ENCODE measurements at places on chromosomes 3 and 15.

- DNase-seq, result peak; percentile 46
Measured at GRCh38 chr3:193788189-193788991, 195.4 kb downstream of the OPA1 start.

DNA sequence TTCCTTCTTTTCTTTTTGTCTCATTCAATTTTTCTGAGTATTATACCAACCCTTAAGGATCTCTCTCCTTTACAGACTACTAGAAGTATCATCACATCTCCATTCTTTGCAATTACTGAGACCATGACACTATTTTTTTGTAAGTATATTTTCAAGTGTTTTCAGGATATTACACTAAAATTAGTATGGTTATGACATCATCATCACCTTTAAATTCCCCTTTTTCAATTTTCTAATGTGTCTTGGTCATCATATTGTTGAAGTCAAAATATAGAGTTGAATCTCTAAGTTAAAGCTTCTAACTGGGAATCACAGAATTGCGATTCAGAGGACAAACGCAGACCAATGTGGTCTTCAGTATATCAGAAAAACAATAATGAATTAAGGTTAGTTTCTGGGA, 1475.1 kb downstream of the OTOL1 start:
- no peak for DNase-seq

DNA sequence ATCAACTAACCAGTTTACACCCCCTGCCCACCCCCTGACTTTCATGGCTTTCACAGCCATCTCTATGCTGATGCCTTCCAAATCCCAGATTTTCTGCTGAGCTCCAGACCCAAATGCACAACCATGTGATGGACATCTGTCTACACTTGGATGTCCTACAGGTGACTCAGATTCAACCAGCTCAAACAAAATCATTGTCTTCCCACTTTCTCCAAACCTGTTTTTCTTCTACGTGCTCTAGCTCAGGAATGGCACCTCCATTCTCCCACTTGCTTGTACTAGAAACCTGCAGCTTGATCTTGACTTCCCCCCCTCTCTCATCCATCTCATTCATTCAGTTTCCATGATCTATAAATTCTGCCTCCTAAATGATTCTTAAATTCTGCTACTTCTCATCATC, 34.1 kb upstream of the RARRES1 start:
- no peak for DNase-seq

DNA sequence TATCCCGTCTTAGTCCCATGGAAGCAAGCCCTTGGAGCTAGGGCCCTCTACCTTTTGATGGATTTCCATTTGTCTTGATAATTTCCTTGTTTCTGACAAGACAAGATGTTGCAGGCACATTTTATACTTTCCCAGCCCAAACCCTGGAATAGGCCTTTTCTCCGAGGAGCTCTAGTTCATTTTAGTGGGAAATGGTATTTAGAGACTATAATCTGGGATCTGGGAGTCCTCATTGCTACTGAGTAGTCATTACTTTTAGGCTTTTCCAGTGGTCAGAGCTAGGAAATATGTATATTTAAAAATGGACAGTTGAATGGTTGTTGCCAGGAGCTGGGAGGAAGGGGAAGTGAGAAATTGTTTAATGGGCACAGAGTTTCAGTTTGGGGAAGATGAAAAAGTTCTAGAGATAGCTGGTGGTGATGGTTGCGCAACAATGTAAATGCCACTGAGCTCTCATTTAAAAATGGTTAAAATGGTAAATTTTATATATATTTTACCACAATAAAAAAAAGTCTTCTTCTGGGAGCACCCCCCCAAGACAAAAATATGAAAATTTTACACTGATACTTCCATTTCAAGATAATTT, 31.6 kb downstream of the MLH1 start:
- peak; percentile 86 for DNase-seq

DNA sequence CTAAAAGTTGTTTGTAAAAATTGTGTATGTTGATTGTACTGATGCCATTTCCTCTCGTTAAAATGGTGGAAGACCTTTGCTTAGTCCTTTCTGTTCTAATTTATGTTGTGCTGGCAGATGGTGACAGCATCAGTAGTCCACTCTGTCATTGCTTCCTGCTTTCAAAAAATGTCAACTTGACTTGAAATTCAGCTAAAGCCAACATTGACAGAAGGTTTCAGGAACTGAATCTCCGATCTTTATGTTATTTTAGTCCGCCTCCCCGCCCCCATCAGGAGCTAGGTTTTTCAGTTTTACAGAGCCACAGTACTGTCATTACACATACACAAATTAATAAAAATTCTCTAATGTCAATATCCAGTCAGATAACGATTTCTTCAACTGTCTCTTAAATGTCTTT, 1.5 kb downstream of the CEP63 start:
- DNase-seq, result peak; percentile 91

GRCh38 chr3:126013751-126014156, 44.8 kb downstream of the ROPN1B start:
- no peak for DNase-seq

GRCh38 chr3:124281453-124282316, 289.8 kb upstream of the ROPN1 start:
- DNase-seq, result peak; percentile 57

DNA sequence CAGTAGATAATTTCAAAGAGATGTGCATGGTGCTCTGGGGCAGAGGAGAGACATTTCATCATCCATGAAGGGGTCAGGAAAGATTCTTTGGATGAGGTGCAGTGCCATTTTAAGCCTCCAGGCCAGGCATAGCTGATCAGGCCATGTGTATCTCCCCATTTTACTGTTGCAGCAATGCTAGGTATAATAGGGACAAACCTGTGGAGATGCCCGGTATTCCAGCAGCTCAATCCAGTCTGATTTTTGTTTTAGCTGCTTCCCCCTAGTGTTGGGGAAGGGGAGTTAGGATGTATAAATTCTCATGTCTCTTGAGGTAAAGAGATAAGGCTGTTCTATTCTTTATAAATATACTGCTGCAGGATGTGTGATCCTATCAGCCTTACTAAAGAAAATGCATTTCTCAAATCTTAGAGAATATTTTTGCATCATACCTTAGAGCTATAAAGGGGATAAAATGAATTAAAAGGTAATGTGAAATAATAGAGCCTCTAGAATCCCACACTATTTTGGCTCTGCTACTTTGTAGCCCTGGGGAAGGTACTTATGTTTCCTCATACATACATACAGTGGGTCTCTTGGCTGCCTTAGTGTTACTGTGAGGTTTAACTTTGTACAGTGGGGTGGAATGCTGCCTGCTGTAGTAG, 5.2 kb downstream of the CDV3 start:
- peak; percentile 41 for DNase-seq

- no peak for DNase-seq
Measured at GRCh38 chr3:12190221-12190807, 31.6 kb upstream of the TIMP4 start.

DNA sequence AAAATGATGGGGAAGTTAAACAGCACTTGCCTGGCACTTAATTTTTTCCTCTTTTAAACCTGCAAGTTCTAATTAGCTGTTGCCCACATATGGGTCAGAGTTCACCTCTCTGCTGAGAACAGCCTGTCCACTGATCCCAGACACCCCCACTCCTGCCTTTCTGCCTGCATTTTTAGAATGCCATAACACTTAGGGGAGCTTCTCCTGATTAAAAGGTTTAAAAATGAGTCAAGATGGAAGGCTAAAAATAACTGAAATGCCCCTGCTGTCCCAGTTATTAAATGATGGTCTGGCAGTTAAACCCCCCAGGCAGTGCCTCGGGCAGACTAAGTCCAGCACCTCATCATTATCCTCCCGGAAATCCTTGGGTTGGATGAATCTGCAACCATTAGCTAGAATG, 913.6 kb upstream of the ARPP21 start:
- no peak for DNase-seq

- DNase-seq, result no peak
Measured at GRCh38 chr15:95646484-95647273, 683.8 kb upstream of the NR2F2 start.

DNA sequence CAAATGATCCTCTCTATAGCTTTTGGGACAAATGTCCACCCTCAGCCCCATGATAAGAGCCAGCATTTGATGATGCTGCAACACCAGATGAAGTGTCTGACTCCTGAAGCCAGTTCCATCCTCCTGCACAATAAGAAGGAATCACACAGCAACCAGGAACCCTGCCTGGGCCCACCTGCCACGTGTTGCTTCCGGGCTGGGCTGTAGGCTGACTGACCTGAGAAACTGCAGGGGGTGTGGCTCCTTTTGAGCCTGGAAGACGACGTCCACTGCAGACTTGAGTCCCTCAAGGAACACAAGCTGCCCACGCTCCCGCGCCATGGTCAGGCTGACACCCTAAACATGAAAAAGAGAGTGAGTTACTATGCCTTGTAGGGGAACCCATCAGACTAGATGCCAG, 9.4 kb downstream of the ELP6 start:
- DNase-seq, result no peak

DNA sequence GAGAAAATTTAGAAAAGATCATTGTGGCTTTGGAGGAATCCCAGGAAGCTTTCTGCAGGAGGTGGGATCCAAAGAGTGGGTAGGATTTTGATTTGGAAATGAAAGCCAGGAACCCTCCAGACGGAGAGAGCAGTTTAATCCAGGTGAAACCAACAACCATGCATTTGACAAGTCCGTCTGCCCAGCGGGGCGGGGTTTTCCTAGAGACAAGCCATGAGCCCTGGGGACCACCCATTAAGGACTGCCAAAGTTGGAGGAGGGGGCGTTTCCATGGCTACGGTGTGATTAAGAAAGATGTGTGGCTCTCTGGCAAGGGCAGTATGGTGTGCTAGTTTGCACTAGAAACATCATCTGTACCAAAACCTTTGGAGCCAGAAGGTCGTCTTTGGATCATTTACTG, 53.4 kb downstream of the SRGAP3 start:
- DNase-seq, result no peak

GRCh38 chr3:149319750-149320149, 13.7 kb downstream of the TM4SF18 start:
- DNase-seq, result no peak

DNA sequence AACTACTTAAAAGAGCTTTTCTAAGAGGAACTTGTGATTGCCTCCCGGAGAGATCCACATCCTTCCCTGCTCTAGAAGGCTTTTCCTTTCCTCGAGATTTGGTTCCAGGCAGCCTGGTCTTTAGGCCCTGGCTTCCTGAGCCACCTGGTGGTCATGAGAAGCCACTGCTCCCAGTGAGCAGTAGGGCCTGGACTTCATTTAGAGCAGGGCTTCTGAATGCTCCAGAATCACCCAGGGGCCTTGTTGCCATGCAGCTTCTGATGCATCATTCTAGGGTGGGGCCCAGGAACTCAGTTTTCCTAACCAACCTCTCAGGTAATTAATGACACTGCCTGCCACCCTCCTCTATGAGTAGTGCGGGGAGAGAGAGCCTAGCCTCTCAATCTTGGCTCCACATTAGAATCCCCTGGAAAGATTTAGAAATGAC, 29.6 kb downstream of the PSMD6 start:
- DNase-seq, result peak; percentile 86

- no peak for DNase-seq
Measured at GRCh38 chr15:73740152-73741048, 12.8 kb downstream of the INSYN1 start.

GRCh38 chr3:107829185-107829584, 261.6 kb downstream of the CD47 start:
- no peak for DNase-seq

DNA sequence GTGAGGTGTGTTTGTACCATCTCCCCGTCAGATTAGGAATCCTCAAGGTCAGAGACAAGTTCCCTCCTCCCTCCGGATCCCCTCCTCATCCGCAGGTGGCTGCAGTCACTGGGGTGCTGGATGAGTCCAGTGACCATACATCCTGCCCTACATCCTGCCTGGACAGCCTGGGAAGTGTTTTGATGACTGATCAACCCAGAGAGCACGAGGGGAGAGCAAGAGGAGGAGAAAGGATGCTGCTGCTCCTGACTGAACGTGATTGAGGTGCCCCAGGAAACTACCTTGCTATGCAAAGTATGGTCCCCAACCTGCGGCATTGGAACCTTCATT, 65.1 kb downstream of the SLC12A8 start:
- DNase-seq, result no peak

GRCh38 chr15:45795440-45796069, 160.7 kb downstream of the SQOR start:
- DNase-seq, result peak; percentile 3

DNA sequence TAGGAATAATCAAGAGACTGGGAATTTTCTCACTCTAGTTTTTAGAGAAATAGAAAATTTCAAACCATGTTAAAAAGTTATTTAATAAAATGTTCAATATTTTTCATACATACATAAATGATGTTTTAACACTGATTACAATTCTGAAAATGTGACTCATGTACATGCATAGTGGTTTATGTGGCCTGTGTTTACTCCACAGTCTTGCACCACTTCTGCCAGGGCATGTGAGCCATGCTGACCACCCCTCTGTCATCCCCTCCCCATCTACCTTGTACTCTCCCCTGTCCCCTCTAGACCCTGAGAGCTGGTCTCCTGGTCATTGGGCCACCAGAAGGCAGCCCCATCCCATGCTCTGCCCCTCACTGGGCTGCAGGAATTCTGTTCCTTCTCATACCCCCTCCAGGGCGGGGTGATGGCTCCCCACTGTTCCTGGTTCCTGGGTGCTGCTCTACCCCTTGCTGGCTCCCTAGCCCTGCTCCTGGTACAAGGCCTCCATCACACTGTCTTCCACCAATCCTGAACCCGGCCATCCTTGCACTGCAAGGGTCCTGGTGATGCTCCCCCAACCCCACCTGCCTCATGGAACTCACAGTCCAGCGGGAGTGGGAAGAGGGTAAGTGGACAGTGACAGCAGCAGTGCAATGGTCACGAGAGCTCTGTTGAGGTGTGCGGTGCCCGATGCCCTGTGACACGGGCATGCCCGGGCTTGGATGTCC, 24.2 kb upstream of the SLC41A3 start:
- DNase-seq, result no peak

DNA sequence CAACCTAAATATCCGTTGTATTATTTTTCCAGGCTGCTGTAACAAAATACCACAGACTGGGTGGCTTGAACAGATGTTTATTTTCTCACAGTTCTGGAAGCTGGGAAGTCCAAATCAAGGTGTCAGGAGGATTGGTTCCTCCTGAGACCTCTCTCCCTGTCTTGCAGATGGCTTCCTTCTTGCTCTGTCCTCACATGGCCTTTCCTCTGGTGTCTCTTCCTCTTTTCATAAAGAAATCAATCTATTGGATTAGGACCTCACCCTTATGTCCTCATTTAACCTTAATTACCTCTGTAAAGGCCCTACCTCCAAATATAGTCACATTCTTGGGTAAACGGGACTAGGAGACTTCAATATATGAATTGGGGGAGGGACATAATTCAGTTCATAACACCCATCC, 89.2 kb upstream of the PLCL2 start:
- DNase-seq, result peak; percentile 61

GRCh38 chr3:158369279-158369678, 201.7 kb upstream of the MLF1 start:
- DNase-seq, result no peak

GRCh38 chr3:43323541-43323940, 37.2 kb downstream of the SNRK start:
- DNase-seq, result no peak

DNA sequence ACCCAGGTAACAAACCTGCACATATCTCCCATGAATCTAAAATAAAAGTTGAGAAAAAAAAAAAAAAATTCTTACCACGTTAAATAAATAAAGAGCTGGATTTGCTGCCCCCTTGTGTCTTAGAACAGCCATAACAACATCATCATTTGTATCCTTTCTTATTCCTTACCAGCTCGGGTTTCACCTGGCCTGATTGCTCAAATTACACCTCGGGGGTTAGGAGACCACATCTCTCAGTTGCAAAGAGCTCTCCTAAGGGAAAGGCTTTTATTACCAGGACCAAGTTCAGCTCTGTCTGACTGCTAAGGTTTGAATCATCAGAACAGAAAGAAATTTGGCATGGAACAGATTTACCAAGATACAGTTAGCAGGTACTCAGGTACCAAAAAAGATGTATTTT, 25.8 kb upstream of the RPL39L start:
- DNase-seq, result peak; percentile 65

- no peak for DNase-seq
Measured at GRCh38 chr3:185995352-185995751, 57.5 kb upstream of the TRA2B start.
